Activated naive CD4-positive, alpha-beta T cell (primary cell): ENCODE measurements at places on chromosomes 2 and 18.

DNA sequence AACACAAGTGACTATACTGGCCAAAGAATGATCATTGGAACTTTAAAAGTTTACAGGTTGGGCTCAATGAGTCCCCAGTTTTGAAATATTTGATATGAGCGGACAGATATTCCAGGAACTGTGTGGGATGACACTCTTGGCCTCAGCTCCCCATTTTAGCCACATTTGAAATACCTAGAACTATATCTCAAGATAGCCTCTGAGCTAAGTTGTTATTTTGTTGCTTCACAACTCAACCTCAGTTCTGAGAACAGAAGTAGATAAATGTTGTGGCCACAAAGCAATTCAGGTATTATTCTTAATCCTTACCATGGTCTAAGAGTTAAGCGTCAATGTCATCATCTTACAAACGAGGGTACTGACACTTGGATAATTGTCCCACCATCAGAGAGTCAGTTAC is 172.2 kb upstream of the SETBP1 start:
- DNase-seq, result no peak

GRCh38 chr2:96914332-96914731 is 44.5 kb upstream of the SEMA4C start:
- no peak for DNase-seq

DNA sequence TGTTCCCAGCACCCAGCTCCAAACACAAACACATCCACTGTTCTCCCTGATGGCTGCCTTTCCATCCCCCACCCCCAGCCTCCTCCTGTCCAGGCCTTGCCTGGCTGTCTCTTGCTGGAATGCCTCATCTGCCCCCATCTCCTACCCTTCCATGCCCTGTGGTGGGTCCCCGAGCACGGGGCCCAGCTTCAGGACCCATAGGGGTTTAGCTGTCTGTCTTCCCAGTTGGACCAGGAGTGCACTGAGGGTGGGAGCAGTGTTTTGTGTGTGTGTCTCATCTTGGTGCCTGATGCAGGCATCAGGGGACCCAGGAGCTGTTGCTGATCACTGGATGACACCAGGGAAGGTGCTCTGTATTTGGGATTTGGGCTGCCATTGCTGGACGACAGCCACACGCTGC is 34.5 kb downstream of the GLI2 start:
- no peak for DNase-seq

DNA sequence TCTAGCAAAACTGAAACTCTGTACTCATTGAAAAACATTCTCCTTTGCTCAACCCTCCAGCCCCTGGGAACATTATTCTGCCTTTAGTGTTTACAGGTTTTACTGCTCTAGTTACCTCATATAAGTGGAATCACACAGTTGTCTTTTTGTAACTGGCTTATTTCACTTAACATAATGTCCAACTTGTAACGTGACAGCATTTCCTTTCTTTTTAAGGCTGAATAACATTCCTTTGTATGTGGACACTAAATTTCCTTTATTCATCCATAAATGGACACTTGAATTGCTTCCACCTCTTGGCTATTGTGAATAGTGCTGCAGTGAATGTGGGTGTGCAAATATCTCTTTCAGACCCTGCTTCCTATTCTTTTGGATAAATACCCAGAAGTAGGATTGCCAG is 144.9 kb downstream of the ACTR3 start:
- no peak for DNase-seq

DNA sequence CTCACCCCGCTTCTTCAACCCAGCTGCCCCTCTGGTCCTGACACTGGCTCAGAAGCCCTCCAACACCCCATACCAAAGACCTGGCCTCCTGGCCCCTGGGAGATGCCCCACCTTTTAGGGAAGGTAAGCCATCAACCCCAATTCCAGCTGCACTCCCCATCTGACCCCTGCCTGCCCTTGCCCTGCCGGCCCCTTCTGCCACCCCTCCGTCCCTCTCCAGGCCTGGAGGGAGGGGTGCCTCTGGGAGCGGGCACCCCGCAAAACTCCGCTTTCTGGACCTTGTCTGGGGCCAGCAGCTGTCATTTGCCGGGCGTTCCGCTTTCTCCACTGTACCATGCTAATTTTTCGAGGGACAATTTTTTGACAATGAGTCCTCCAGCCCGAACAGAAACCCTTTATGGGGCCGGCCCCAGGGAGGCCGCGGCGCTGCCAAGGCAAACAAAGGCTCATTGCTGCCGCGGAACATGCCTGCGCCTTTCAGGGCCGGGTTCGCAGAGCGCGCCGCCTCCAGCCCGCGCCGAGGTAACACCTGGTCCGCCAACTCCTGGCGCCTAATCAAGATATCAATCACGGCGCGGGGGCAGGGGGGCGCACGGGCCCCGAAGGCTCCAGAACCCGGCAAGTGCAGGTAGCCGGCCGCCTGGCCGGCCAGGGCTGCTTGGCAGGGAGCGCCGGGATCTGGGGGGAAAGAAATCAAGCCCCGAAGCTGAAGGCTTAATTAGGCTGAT is 96.0 kb downstream of the INHBB start:
- no peak for DNase-seq

DNA sequence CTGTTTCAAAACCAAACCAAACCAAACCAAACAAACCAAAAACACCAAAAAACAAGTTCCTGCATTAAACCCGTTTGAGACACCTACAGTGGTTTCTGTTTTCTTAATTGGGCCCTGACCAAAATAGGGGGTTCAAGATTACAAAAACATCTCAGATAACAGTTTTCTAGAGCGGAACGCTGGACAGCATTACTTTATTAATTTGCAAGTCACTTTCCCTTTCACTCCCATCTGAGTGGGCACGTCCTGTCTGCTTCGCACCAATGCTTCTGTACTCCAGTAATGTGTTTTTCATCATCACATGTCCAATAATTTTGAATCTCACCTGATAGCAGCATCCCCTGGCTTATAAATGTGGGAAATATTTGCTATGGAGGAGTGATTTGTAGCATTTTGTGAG is 11.7 kb upstream of the MYO1B start:
- no peak for DNase-seq

DNA sequence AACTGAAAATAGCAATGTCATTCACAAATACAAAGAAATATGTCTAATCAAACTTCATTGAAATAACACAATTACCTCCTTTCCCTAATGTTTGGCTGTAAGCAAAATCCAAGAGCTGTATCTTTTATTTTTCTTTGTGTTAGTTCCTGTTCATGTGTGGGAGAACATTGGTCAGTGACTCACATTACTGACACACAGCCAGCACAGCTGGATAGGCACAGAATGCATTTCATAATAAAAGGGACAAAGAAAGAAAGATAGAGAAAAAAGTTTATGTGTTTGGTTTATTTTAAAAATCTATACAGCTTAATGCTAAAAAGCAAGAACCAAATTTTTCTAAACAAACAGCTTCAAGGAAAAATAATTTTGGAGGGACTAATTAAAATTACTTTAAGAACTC is 185.6 kb upstream of the COL3A1 start:
- no peak for DNase-seq

DNA sequence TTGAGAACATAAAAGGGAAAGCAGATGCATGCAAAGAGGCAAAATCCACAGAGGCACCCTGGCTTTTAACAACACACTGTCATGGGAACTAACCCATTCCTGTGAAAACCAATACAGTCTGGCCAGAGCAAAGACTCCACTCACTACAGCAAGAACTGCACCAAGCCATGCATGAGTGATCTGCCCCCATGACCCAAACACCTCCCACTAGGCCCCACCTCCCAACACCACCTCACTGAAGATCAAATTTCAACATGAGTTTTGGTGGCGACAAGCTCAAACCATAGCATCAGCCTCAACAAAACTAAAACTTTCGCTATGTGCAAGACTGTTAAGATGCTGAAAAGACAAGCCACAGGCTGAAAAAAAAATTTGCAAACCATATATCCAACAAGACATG is 162.8 kb downstream of the SMAD2 start:
- no peak for DNase-seq

- DNase-seq, result no peak
Observed at GRCh38 chr18:6242004-6242403, 172.7 kb downstream of the L3MBTL4 start.

DNA sequence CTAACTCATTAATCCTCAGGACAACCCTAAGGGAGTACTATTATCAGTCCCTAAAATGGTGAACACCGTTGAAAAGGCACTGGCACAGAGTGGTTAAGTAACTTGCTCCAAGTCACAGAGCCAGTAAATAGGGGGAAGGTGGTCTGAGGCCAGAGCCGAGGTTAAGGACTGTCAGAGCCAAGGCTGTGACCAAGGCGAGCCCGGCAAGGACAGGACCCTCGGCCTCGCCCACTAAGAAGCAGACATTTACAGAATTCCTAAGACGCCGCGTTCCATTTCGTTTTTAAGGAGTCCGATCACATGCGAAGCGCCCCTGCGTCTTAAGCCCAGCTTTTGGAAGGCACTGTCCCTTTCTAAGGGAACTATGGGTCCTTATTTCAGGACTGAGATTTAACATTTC is 1.1 kb downstream of the PDIA6 start:
- DNase-seq, result no peak

GRCh38 chr2:17754773-17755425 is 961 bp downstream of the GEN1 start:
- DNase-seq, result no peak

GRCh38 chr2:174759381-174760065 is 4.7 kb downstream of the CHRNA1 start:
- no peak for DNase-seq

DNA sequence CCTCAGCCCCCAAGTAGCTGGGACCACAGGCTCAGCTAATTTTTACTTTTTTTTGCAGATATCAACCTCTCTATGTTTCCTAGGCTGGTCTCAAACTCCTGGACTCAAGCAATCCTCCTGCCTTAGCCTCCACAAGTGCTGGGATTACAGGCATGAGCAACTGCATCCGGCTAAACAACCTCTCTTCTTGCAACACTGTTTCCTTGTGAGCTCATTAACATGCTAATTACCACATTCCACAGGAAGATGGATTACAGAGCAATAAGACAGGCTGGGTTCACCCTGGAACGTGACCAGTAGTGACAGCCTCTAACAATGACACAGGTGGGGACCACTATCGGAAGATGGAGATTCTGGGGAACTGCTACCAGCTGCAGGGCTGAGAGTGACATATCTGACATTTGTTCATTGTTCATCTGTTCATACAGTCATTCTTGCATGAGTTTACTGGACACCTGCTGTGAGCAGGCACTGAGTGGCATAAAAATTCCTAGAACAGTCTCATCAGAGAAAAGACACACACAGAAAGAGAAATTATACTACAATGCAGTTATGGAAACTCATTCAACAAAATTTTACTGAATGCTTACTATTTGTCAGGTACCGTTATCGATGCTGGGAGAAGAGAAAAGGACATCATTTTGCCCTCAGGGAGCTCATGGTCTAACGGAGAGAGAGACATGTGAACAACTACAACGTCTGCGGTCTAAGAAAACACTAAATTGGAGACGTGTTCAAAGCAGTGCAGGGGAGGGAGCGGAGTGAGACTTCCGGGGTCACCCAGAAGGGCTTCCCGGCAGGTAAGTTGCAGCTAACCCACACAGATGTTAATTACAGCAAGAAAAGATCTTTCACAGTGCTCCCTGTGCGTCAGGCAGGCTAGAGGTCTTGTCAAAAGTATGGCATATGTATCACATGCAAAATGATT is 37.6 kb downstream of the PROC start:
- DNase-seq, result no peak

DNA sequence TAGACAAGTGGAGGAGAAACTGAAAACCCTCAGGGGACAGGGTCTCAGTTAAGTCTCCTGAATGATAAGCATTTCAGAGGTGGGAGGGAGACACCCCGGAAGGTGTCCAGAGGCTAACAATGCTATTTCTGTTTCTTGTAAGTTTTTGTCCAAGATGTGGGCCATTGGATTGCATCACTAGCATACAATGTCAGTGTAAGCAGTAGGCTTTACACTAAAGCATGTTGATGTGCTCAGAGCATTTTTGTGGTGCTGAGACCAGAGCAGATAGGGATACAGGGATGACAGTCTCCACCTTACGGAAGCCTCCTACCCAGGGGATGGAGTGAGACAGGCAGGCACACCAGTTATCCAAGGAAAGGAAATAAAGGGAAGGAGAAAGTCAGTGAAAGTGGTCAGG is 2.2 kb upstream of the IL1R1 start:
- no peak for DNase-seq

- DNase-seq, result no peak
Observed at GRCh38 chr2:168371273-168372019, 84.6 kb upstream of the CERS6 start.

DNA sequence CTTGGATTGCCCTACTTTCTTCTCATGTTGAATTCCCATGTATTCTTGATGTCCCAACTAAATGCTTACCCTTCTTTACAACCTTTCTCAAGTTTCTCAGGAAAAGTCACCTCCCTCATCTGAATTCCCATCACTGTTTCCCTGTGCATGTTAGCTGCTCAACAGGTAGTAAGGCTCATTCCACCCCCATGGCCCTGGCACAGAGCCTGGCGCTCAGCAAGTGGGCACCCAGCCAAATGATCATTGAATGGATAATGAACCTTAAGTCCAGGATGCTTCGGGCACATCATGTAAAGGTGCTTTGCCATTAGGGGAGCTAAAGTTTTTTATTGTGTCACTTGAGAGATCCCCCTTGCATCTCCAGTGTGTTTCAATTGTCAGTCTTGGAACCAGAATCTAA is 124.0 kb downstream of the PKP4 start:
- no peak for DNase-seq

DNA sequence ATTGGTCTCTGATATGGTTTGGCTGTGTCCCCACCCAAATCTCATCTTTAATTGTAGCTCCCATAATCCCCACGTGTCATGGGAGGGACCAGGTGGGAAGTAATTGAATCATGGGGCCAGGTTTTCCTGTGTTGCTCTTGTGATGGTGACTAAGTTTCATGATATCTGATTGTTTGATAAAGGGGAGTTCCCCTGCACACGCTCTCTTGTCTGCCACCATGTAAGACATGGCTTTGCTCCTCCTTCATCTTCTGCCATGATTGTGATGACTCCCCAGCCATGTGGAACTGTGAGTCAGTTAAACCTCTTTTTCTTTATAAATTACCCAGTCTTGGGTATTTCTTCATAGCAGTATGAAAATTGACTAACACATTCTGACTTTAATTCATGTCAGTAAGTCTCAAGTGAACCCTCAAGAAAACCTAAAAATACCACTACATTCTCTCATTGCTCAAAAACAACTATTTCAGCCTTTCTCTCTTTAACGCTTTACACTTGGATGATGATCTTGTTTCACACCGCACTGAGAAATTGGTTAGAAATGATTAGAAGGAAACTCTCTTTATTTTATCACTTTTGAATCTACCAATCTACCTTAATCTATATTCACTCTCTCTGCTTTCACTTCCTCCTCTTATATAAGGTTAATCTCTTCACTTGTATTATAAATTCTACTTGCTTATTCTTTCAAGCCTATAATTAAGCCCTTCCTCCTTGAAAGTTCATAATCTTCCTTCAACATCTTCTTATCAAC is 110.1 kb downstream of the GALR1 start:
- DNase-seq, result no peak

DNA sequence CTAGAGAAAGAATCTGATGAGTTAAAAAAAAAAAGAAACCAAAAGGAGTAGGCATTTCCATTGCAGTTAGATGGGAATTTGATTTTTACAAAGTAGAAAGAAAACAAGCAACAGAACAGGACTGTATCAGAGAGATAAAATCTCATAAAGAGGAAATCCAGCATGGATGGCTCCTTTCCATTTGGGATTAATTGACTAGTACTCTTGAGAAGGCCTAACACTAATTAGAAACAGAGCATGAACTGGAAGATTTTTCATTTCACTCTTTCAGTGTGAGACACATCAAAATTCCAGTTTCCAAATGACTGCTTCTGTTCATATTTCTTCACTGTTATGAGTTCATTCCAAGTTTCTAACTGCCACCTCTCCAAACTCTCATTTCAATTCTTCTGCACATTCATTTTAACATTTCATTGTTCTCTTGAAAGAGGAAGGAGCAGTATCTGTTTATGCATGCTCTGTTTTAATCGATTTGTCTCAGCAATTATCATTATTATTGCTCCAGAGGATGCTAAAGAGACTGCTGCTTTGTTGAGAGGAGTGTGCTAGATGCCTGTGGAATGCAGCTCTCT is 108.8 kb upstream of the PIEZO2 start:
- no peak for DNase-seq
